ENCODE measurements at places on chromosomes 5 and 9.

- no peak for DNase-seq
These were observed 256.1 kb upstream of the SMARCA2 start for GRCh38 chr9:1759009-1759408.

DNA sequence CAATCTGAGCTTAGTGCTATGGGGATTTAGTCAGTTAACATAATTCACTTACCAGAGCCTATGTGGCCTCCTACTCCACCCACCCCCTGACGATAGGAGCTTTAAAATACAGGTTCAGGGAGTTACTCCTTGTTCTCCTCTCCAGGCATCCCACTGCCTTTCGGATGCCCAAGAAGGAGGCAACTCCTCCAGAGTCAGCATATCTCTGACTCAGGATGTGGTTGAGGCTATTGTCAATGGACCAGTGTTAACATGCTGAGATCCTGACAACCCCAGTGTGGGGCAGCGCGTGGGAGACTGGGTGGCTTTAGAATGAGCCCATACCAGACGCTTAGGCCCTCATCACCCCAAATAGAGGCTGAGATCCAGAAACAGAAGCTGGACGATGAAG lies 27.4 kb downstream of the BICD2 start:
- DNase-seq: no peak

DNA sequence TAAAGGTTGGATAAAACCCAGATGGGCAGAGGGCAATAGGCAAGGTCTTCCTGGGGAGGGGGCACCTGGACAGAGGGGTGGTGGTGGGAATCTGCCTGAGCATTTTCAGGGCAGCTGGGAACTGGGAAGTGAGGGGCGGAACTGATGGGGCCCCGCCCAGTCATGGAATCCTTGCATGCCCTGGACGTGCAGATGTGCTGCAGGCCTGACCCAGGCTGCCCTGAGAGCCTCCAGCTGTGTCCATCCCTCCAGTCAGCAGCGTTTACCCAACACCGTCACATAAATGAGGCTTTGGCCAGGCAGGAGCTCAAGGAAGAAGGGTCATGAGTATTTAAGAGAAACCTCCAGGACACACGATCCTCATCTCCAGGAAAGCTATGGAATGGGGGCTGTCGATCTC lies 70.3 kb downstream of the DAB2IP start:
- no peak for DNase-seq

DNA sequence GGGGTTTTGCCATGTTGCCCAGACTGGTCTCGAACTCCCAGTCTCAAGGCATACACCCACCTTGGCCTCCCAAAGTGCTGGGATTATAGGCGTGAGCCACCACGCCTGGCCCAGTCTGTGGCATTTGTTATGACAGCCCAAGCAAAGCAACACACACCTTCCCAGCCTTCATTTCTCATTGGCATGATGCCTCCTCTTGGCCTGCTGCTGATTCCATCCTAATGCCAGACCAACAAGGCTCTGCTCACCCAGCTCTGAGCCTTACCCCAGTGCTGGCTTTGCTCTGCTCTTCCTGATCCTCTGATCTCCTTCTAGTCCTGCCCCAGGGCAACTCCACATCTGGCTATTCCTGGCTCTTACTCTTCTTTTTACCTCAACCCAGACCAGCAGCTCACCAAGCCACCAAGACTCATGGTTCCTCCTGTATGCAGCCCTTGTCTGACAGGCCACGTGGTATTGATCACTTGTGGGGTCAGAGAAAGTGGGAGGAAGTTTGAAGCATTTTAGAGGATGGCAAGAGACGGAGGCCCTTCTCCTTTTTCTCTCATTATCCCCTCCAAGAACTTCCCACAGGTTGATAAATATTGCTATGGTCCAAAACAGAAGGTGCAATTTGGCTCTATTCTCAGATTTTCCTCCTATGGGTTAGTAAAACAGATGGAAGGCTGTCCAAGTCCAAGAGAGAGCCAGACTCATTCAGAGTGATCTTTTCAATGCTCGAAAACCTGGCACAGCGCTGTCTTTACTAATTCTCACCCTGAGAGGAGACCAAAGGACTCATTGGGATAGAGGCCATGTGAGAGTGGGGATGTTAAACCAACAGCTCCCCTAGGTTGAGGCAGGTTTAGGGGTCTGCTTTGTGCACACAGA lies 958 bp downstream of the CD180 start:
- no peak for DNase-seq

DNA sequence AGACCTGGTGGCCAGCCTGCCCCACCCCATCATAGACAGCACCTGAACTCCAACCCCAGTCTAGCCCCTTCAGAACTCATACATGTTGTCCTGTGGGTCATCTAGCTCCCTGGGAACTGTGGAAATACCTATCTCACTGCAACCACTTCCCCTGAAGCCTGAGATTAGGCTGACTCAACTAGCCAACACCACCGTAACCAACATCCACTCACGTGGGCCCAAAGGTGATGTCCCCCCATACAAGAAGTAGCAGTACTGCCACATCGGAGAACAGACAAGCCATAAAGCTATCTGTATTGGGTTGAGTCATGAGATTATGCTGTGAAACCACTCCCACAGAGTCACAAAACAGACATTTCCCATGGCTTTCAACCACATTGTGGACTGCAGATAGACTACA lies 46.6 kb downstream of the OSMR start:
- no peak for DNase-seq

DNA sequence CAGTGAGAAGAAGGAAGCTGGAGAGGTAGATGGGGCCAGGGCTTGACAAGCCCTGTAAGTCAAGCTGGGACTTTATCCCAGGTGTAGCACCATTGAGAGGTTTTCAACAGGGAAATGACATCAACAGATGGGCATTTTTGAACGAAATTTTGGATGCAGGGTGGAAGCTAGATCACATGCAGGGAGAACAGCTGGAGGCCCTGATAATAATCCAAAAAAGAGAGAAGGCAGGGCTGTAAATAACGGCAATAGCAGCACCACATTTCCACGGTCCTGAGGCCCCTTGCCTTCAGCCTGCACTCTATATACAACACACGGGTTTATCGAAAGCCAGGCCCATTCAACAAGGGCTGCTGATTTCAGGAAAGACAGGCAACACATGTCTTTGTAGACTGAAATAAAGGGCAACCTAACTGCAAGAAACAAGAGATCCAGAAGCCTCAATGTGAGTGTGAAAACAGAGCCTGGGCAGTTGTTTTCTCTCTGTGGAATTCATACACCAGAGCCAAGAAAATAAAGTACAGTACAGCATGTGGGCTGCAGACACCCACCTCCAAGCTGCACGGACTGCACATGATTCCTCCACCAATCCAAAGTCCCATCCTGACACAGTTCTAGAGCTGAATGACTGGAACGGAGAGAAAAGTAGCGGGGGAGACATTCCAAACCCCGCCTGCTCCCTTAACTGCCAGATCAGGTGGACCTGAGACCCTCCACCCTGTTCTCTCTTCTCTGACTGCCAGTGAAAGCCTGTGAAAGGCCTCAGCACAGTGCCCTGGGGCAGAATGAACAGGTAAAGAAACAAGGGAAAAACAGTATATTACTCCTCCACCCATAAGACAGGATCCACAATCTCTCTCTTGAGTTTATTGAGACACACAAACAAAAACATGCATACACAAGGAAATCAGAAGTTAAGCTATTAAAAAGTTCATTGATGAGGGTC lies 36.3 kb downstream of the KLHL3 start:
- no peak for DNase-seq

DNA sequence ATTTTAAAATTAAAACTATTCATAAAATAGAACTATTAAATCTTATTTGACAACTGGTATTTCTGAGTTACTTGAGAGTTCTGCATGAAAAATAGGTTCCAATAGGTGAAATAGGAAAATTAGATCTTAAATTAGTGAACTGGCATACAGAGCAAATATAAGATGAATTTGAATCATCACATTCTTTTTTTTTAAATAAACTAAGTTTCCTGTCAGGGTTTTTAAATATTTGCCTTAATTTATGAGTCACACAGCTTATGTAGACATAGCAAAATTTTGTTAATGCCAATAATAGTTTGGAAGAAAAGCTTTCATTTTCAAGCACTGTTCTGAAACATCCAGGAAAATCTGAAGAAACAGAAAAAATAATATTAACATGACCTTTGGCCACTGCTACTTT lies 311.7 kb upstream of the HAPLN1 start:
- no peak for DNase-seq

DNA sequence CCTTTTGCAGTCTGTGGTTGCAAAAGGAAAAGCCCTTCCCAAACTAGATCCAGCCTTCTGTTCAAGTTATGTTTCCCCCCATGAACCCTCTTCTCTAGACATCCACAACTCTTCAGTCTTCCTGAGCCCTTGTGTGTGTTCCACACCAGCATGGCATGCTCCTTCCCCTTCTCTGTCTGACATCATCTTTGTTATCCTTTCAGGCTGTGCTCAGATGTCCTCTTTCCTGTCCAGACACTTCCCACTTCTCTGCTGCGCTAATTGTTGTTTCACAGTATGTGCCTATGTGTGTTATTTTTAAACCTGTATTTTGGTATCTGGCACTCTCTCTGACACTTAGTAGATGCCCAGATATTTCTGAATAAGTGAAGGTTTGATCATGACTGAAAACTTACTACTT lies 38.2 kb downstream of the FOCAD start:
- no peak for DNase-seq

DNA sequence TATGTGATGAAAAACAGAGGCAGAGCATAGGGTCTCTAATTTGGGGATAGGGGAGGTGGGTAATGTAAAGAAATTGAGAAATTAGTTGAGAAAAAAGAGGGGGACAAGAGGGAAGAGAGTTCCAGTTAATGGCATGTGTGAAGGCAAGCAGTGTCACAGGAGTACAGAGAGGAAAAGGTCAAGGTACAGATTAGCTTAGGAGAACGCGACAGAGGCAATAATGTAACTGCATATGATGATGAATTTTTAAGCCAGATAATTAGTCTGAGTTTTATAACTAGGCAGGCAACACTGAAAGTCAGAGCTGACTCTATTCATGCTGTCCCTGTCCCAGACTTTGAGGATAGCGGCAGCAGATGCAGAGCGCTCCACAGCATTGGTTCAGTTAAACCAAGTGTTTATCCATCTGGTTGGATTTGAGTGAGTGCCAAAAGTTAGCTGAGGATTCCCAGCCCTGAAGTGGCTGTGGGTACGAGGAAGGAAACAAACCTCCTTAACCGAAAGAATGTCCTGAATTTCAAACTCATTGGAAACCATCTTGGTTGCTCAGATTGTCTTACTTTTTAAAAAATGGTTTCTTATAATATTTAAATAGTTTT lies 315.2 kb downstream of the ARHGAP26 start:
- no peak for DNase-seq

DNA sequence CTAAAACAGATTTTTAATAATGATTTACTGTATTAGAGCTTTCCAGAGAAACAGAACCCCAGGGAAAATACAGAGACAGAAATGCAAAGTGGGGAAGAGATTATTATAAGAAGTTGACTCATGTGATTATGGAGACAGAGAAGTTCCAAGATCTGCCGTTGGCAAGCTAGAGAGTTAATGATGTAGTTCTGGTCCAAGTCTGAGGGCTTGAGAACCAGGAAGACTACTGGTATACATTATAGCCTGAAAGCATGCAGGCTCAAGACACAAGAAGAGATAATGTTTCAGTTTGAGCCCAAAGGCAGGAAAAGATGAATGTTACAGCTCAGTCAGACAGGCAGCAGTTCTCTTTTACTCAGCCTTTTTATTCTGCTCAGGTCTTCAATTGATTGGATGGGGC lies 98.8 kb upstream of the NFIL3 start:
- DNase-seq: no peak

DNA sequence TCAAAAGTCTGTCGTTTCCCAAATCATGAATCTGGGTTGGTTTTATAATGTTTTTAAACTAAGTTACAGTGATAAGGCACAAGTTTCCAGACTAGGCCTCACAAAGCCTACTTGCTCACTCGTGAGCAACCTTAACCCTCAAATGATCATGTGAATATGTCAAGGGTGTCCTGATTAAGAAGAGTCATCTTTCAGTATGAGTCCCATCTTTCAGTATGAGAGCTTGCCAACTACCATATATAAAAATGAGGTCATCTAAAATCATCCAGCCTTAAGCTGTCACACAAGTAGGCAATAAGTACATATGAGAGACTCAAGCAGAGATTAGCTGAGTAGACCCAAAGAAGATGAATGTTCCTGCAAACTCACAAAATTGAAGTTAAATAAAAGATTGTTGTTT lies 668.4 kb upstream of the FAM174A start:
- no peak for DNase-seq

DNA sequence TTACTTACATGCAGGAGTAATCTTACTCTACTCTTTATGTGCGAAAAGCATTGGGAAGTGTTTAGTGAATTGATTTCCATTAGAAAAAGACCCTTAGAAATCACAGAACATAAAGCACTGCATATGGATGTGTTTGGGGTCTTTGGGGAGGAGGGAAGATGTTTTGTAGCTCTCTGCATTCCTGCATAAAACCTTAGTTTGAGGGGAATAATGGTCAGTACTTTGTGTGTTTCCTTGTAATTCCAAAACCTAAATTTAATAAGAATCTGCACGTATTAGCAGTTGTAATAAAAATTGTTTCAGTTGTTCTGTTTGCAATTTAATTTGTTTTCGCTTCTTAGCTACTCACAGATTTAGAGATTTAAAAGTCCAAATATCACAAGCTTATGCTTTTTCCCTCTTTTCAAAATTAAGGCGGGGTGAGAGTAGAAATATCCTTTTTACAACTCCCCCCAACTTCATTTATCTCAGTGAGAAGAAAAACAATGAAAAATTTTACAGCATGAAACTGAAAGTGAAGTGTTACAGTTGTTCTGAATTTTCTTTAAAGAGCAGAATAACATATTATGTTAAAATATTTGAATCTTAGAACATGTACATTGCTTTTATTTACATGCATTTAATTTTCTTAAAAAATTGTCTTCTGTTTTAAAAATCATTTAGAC lies 143.8 kb downstream of the SMARCA2 start:
- DNase-seq: no peak

- no peak for DNase-seq
These were observed 388.1 kb downstream of the SEMA5A start for GRCh38 chr5:9157811-9158210.

DNA sequence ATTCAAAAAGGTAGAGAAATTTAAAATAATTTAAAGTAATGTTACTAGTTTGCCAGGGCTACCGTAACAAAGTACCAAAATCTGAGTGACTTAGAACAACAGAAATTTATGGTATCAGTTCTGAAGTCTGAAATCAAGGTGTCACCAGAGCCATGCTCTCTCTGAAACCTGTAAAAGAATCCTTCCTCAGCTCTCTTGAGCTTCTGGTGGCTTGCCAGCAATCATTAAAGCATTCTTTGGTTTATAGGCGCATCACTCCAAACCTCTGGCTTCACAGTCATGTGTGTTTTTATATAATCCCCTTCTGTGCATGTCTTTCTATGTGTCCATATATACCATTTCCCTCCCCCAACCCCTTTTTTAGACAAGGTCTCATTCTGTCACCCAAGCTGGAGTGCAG lies 220.3 kb downstream of the COX7C start:
- DNase-seq: no peak

- DNase-seq: no peak
These were observed 26.2 kb downstream of the ABO start for GRCh38 chr9:133248726-133249295.

GRCh38 chr5:95904827-95905226 lies 56.8 kb downstream of the ELL2 start:
- DNase-seq: no peak

- DNase-seq: no peak
These were observed 68.9 kb downstream of the MACROH2A1 start for GRCh38 chr5:135329913-135330797.

- no peak for DNase-seq
These were observed 839 bp downstream of the KCNV2 start for GRCh38 chr9:2718001-2718697.

Data from natural killer cell treated with Interleukin-12 subunit alpha and Interleukin-12 subunit beta and Interleukin-15 and Interleukin-18, amount 100 ng/mL, for 72 hours (primary cell).